CD4-positive, alpha-beta T cell treated with Interleukin-6 at 100 ng/mL for 8 hours (primary cell): ENCODE measurements at places on chromosomes 3 and 15.

DNA sequence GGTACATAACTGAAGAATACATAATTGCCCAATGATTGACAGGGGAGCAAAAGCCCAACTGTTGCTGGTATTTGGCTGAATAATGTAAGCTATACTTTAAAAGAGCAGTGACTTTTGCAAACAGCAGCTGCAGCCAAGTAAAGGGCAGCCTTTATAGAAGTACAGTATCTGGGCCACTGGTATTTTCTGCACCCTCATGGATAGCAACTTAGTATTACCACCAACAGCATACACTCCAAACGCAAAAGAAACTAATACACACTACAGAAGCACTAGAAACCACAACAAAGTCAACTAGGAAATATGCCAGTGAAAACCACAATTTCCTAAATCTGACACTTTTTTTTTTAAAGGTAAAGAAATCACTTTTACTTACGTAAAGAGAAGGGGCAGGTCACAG lies 206.1 kb downstream of the TIGIT start:
- DNase-seq = peak; percentile 8

- DNase-seq = peak; percentile 75
Measured at GRCh38 chr3:195906865-195907683, 1.3 kb downstream of the TNK2 start.

GRCh38 chr3:127449486-127450212 lies 140.9 kb downstream of the TPRA1 start:
- DNase-seq = no peak

DNA sequence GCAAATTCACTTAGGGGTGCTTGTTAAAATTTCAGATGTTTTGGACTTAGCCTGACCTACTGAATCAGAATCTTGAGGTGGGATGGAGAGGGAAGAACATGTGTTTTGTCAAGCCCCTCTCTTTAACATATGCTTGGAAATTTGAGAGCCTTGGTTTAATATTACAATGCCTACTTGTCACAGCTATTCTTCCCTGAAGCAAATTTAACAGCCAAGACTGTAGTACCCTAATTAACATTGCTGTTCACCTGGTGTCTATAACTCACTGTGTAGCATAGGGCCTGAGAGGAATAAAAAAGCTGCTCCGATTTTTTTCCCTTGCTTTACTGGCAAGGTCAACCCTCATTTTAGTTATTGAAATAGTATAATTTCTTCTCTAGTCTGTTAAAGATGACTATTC lies 880.1 kb downstream of the CADM2 start:
- no peak for DNase-seq

DNA sequence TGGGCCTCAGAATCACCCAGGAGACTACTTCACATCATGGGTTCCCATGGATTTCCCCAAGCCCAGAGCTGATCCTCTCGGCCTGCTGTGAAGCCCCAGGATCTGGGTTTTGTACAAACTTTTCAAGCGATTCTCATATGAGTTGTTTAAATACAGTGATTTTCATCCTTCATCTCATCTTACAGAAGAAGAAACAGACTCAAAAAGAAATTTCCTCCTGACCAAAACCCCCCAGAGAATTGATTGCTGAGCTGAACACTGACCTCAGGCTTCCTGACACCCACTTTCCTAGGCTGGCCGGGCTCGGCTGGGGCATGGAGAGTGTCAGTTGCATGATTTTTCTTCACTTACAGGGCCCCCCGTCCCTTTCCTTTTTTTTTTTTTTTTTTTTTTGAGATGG lies 60.3 kb downstream of the BDH1 start:
- DNase-seq = no peak

- no peak for DNase-seq
Measured at GRCh38 chr3:133191818-133192217, 153.6 kb downstream of the TMEM108 start.

DNA sequence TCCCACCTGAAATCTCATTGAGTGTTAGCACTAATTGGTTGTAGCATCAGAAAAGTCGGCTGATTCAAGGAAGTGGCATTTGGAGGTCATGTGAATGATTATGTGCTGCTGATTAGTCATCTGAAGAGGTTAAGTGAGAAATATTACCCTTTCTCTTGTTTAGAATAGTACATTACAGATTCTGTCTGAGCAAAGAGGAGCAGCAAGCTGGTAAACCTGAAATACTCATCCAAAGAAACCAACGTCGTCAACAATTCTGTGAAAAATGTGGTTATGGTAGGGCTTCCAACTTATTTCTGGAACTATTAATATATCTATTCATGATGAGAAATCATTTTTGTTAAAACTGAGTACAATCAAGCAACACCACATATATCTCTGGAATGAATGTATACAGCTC lies 1024.9 kb downstream of the TUSC7 start:
- no peak for DNase-seq

DNA sequence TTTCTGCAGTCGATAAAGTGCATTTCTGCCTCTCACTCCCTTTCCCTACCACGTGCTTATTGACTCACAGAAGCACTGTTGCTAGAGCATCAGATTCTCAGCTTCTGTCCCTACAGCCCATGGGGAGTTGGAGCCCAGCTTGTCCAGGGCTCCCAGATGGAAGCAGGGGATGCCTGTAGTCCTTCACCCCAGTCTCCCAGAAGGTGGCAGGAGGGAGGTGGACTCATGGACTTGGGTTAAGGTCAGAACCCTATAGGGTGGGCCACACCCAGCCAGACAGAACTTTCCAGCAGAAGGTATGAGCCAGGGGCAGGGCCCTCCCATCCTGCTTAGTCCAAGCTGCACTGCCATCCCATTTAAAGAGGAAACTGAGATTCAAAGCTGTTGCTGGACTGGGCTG lies 33.1 kb upstream of the SEMA3F start:
- DNase-seq = no peak

- DNase-seq = no peak
Measured at GRCh38 chr3:29972320-29972993, 633.9 kb upstream of the TGFBR2 start.

DNA sequence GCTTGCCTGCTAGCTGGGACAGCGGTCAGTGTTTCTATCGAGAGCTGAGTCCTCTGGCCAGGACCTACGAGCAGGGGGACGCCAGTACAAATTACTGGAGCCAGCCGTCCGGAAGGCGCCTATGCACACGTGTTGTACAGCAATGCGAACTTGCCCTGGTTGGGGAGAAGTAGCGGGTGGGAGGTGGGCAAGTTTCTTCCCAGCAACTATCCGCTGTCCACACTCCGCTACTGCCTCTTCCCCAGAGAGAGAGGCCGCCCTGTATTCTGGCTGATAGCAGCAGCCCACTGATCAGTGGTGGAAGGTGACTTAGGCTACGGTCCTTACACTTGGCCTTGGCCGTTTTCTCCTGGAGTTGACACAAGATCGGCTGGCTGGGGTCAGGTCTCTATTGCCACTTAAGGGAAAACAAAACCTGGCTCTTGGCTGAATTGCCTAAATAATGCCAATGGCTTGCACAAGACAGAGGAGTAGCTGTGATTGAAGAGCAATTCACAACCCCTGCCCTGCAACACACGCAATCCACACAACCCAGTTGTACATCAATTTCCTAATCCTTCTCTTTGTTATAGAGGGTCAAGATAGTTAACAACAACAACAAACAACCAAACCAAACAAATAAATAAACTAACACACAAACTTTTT lies 12.8 kb upstream of the SHC4 start:
- DNase-seq = no peak

DNA sequence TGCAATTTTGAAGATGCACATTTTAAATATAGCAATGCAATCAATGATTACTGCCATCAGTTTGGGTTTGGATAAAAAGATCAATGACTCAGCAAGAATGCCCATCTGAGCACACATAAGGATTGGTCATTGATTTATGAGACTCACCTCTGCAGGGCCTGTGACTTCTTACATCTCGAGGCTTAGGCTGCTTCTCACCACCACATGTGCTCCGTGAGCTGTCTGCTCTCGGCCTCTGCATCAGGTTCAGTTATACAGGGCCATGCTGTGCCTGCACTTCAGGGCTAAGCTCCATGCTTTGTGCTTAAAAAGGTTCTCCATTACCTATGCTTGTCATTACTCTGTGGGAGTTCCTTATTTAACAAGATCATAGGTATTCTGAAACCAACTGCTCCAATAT lies 887.5 kb downstream of the DIPK2A start:
- no peak for DNase-seq

DNA sequence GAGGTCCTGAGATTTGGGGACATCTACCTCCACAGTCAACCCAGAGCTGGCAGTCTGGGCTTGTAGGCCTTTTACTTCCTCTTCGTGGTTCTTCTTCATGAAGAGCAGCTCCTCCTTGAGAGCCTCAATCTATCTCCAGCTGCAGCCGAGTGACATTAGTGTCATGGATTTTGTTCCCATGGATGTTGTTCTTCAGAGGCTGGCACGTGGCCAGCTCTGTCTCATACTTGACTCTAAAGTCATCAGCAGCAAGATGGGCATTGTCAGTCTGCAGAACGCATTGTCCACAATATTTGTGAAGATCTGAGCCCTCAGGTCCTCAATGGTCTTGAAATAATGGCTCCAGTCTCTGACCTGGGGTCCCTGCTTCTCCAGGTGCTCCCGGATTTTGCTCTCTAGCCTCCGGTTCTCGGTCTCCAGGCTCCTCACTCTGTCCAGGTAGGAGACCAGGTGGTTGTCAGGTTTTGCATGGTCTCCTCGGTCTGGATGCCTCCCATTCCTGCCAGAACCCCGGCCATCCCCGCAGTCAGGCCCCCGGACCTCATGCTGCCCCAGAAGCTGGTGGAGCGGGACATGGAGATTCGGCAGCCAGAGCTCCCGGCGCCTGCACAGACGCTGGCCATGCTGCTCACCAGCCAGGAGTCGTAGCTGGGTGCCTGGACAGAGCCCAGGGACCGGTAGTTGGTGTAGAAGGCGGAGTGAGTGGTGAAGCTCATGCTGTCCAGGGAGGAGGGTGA lies 3.4 kb upstream of the CCNL1 start:
- DNase-seq = no peak

DNA sequence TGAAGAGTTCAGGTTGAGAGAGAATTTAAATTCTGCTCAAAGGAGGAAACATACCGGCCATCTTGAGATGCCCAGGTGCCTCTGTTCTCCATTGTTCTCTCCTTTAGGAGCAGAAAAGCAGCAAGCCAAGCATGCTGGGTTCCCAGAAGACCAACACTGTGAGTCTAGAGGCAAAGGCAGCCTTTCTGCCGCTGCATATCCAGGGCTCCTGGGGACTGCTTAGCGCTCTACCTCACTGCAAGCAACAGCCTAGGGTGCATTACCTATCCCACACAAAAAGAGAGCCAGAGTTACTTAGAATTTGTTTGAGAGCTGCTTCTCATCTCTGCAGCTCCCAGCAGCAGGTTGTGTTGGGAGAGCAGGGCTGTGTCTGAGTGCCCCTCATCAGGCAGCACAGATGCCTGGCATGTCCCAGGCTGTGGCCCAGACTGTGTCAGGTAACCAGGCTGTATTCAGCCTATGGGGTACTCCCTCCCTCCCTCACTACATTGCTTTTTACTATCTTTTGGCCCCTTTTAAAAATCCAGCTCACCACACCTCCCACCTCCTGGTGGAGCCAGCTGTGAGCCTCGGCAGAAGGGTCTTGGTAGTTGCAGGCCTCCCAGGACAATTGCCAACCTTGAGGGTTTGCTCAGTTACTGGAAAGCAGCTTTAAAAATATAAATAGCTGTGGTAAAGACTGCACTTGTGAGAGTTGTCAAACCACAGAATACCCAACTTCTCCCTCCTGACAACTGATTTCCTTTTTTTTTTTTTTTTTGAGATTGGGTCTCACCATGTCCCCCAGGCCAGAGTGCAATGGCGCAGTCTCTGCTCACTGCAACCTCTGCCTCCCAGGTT lies 30.2 kb downstream of the BCL2L10 start:
- no peak for DNase-seq

DNA sequence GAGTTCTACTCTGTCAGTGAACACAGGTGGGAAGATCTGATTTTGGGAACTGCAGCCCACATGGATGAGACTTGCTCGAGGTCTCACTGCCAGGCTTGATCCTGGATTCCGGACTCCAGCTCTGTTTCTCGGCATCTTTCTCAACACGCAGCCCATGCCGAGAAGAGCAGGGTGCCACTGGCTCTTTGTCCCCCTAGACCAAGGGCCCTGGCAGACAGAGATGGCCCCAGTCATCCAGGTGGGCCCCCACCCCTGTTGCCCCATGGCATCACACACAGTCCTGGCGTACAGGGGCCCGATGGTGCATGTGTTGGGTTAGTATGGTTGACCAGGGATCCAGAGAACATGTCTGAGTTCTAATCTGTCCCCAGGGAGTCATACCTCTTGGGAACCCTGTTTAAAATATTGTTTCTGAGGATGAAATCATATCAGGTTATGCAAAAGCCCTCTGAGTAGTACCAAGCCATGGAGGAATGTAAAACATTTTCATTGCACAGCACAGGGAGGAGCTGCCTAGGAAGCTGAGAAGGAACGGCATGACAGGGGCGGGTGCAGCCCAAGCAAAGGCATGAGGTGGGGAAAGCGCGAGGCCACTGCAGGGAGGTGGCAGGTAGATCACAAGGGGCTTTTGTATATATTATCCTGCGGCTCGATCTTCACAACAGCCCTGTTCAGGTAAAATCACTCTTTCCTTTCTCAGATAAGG lies 320.6 kb downstream of the UACA start:
- no peak for DNase-seq

DNA sequence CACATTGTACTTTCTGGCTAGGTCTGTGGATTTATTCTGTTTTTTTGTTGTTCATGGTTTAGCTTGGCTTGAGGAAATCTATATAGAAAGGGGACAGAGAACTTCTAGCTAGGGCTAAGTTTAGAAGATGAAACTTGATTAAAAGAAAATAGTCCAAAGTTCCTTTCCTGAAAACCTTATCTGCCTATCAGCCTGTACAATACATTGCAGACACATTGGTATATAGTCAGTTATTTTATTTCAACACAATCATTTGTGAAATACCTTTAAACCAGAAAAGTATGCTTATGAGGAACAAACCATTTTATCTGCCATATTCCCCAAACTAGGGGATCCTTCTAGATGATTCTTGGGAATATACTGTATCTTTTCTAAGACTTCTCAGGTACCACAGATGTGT lies 147.3 kb upstream of the CGNL1 start:
- DNase-seq = no peak

DNA sequence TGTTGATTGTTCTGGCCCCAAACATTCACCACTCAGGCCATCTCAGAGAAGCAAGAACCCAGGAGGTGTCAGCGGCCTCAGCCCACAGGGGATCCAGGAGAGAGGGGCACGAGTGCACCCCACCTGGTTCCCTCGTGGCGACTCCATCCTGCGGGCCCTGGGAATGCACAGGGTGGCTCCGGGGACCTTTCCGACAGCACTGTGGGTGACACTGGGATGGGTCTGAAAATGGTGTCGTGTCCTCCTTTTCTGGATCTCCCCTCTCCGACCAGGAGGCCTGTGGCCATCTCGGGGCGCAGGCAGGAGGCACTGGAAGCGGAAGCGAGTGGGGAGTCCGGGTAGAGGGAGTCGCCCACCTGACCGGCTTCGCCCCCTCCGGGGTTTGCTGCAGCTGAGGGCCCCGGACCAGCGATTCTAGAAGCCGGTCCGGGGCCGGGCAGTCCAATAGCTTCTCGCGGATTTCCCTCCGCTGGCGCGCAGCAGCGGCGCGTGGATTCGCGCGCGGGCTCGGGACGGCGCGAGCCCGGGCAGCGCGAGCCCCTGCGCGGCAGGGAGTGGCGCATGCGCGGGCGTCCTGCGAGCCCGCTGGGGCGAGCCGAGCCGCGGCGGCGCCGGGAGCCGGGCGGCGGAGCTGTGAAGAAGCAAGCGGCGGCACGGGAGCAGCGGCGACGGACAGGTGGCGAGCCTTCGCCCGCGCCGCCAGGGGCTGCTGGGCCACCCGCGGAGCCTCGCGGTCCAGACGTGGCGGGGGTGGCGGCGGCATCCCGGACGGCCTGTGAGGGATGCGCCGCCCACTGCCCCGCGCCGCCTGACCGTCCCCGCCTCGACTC lies at the start of gene DOCK3:
Gene DOCK3 (plus strand): TSS at position 579 of the 830 bp plus-strand sequence. CDS start 337 bp downstream, outside the sequence.
- DNase-seq = peak; percentile 48
